ENCODE measurements at places on chromosomes 6 and 20.

- DNase-seq, result no peak
Observed at GRCh38 chr20:19375801-19376200, 163.4 kb downstream of the SLC24A3 start.

GRCh38 chr6:73644941-73645591, 8.7 kb downstream of the SLC17A5 start:
- DNase-seq, result no peak

GRCh38 chr6:3406362-3406821, 50.5 kb downstream of the SLC22A23 start:
- no peak for DNase-seq

- no peak for DNase-seq
Observed at GRCh38 chr20:43767686-43768474, 41.1 kb upstream of the GTSF1L start.

DNA sequence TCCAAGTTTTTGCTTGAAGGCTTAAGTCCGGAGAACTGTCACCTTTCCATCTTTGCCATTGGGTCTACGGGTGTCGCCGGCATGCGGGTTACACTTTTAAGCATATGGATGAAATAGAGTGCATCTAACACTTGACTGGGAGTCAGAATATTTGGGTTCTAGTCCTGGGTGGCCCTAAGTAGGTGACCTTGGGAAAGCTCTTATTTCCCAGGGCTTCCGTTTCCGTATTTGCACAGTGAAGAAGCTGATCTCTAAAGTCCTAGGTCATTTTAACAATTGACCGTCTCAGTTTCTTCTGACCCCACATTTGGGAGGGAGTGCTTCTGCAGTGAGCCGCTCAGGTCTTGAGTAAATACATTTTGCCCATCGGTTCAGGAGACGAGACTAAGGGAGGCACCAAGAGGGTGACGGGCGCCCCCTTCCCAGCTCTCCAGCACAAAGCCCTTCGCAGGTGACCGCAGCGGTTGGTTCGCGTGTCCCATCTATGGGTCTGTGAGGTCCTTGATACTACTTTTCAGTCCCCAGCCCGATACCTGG, 651 bp upstream of the BLTP3A start:
- DNase-seq, result peak; percentile 67

DNA sequence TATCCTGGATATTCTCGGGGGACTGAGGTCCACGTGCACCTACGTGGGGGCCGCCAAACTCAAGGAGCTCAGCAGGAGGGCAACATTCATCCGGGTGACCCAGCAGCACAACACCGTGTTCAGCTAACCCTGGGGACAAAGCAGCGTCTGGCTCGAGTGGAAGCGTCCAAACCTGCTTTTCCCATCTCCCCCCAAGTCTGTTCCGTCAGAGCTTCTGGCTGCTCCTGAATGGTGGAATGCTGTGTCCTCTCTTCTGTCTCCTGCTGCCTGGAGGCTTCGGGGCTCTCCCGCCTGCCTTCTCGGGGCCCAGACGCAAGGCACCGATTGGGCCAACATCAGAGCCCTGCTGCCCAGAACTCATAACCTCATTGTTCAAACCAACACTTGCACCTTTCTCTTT, 56.7 kb downstream of the GMPR start:
- DNase-seq, result no peak

DNA sequence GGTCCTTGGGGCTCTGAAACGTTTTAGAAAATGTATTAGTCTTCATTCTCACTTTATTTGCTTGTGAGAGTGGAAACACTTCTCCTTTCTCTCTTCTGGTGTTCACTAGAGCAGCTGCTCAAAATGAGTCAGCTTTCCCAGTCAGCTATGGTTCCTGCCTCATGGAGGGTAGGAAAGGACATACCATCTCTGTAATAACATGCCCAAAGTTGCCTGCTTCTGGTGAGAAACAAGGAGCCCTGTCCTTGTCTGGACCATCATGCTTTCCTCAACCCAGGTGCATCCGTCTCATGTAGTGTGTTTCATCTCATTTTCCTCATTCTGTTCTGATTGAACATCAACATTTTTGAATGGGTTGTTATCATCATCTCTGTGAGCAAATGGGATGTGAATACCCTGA, 17.1 kb upstream of the TINAG start:
- no peak for DNase-seq

- no peak for DNase-seq
Observed at GRCh38 chr6:131762984-131763383, 44.8 kb upstream of the ENPP1 start.

DNA sequence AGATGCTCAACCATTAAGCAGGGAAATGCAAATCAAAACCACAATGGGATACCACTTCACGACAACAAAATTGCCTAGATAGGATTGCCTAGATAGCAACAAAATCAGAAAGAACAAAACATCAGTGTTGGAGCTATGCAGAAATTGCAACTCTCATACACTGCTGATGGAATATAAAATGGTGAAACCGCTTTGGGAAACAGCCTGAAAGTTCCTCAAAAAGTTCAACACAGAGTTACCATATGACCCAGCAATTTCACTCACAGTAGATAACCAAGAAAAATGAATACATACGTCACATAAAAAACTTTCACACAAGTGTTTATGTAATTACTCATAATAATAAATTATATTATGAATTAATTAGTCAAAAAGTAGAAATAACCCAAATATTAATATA, 78.3 kb downstream of the MAFB start:
- DNase-seq, result no peak

- DNase-seq, result no peak
Observed at GRCh38 chr20:60228255-60228654, 270.0 kb downstream of the CDH26 start.

- no peak for DNase-seq
Observed at GRCh38 chr20:3367089-3367488, 40.4 kb downstream of the DNAAF9 start.

DNA sequence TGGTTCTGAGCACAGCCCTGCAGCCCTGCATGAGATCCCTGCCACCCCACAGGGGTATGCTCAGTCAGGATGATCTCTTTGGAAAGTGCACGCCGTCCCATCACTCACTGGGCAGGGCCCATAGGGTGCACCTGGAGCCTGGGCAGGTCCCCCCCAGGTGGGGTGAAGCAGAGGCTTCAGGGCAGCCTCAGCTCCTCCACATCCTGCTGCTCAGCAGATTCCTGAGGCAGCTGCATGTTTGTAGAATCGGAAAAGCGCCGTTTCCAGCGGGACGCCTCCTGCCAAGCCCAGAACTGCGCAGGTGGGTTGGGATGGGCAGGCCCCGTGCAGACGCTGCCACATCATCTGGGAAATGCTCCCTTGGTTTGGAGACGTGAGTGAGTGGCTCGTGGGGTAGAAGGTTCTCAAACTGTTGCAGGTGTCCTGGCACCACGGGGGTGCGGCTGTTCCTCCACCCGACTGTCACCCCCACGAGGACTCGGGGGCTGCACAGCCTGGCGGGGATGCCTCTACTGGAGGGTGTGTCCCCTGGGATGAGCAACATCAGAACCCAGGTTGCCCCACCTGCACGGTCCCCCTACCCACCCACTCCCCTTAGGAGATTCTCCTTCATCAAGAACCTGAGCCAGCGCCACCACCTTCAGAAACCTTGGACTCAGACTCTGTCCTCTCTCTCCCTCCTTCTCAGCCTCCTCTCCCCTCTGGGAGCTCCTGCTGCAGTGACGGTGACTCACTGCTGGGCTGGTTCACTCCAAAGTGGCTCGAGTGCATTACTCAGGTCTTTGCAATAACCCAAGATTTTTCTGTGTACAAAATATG, 334.1 kb downstream of the TAF4 start:
- no peak for DNase-seq

DNA sequence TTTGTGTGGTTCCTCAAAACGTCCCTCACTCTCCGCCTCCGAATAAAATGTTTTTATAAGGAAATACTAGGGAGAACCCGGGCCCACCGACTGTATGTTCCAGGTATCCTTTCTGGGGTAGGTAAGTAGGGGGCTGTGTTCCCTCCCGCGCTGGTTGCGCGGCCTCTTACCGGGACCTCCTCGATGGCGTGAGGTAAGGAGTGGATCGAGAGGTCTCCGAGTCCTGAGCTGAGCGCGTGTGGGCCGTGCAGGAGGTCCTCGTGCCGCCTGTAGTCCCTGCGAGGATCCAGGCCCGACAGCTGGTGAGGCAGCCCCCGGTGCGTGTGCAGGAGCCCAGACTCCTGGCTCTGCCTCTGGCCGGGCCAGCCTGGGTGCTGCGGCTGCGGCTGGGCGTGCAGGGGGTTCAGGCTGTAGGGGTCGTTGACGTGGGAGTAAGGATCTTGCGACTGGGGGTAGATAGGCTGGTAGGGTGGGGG, 5.1 kb downstream of the TFAP2A start:
- no peak for DNase-seq

DNA sequence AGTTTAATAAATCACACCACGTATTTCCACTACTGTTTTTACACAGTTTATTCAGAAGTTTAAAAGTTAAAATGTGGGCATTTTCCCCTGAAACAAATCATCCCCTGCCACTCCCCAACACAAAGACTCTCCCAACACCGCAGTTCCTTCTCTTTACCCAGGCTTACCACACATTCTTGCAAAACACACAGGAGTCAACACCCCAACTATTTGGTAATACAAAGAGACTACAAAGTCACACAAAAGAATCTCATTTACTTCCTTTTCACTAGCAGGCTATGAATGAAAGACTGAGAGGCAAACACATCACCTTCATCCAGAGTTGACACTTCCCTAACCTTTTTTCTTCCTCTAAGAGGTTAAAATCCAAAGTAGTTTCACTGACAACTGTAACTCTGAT, 51.1 kb downstream of the KCTD20 start:
- no peak for DNase-seq

- no peak for DNase-seq
Observed at GRCh38 chr6:25157183-25157582, 122.0 kb upstream of the CARMIL1 start.

DNA sequence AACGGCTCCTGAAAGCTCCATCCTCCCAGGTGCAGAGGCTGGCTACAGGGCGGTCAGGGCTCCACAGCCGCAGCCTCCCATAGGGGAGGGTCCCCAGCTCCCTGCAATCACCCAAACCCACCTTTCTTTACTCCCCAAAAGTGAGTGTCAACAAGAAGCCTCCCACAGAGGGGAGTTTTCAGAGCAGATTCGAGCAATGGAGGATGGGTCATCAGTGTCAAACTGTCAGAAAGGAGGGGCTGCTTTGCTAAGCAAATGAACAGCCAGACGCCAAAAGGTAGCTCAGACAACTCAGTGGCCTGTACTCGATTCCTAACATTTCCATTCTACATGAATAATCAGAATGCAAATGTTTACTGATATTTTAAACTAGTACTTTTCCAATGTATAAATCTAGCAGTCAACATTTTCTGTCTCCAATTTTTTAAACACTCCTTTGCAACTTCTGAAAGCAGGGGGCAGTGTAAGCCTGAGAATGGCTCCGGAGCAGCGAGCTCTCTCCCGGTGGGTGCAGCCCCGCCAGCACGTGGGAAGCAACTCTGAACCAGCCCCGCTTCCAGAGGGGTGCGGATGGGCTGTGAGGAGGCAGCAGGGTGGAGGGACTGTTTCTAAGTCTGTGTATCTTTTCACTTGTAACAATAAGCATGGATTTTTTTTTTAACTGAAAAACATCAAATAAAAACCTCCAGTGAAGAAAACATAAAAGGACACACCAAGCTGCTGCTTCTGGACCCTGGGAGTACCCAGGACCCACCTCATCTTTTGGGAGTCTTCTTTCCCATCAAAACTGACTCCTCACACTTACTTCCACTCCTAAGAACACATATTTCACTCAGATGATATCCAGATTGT, 54.9 kb downstream of the TAF4 start:
- peak; percentile 64 for DNase-seq

GRCh38 chr6:144528743-144529425, 243.7 kb downstream of the UTRN start:
- DNase-seq, result peak; percentile 34

GRCh38 chr6:40819182-40819834, 219.7 kb downstream of the UNC5CL start:
- DNase-seq, result no peak

DNA sequence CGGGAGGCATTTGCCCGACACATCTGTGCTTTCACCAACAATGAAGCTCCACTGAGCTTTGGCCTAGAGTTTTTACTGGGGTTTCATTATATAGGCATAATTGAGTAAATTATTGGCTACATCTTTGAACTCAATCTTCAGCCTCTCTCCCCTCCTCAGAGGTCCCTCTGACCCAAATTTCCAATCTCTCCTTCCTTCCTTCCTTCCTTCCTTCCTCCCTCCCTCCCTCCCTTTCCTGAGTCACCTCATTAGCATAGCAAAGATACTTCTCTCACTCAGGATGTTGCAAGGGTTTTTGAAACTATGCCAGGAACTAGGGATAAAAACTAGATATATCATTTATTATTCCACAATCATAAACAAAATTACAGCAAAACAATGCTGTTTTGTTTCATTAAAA, 238.2 kb upstream of the PRND start:
- DNase-seq, result no peak

DNA sequence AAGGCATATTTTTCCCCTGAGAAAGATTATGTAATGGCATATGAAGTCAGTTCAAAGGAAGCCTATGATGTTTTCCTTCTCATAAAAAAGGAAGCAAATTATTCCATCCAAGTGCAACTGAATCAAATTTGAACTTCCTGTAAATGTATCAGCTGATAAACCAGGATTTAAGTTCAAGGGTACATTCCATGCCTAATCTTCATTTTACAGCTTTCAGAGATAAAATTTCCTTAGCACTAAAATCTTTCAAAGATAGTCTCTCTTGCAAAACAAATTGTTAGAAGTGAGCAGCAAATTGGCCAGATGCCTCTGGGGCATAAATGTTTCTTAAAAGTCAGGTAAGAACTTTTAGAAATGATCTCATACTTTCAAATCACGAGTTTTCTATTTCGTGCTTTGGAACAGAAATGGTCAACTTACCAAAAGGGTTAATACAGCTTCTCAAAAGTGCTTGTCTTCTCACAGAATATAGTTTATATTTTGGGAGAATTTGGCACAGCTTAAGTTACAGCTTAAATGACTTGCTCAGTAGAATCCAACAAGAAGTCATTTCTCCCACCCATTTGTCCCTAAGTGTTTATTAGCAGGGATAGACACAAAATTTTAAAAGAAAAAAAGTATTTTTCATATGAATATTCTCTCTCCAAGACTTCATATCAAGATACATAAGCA, 2.7 kb upstream of the TCF21 start:
- DNase-seq, result no peak

DNA sequence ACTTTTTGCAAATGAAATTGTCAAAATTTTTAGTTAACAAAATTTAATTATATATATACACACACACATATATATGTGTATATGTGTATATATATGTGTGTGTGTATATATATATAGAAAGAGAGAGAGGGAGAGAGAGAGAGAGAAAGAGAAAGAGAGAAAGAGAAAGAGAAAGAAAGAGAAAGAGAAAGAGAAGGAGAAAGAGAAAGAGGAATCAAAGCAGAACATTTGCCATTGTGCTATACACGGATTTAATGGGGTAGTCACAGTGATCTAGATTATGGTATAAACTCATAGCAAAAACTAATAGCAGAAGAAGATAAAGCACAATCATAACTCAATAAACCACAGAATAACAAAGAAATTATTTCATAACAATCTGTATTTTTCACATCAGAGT, 126.7 kb downstream of the DST start:
- DNase-seq, result no peak

DNA sequence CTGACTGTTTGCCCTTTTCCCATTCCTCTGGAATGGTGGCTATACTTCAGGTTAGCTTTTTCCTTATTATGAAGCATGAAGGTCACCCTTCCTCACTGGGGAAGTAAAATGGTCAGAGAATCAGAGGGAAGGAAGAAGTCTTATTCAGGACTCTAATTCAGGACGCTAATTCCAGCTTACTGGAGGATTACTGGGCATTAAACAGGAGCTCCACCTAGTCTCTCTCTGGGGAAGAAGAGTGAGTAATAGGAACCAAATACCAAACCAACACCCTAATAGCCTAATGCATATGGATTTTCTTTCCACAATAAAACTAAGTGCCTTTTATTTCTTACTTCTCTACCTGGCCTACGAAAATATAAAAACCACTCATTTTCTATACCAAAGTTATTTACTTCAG, 10.1 kb downstream of the CRISP1 start:
- no peak for DNase-seq

Measured in SK-N-DZ (cell line).